ENCODE measurements at places on chromosomes 3 and 15.
A peak's percentile ranks its signal among the peaks of the same experiment; 100 is the strongest.

DNA sequence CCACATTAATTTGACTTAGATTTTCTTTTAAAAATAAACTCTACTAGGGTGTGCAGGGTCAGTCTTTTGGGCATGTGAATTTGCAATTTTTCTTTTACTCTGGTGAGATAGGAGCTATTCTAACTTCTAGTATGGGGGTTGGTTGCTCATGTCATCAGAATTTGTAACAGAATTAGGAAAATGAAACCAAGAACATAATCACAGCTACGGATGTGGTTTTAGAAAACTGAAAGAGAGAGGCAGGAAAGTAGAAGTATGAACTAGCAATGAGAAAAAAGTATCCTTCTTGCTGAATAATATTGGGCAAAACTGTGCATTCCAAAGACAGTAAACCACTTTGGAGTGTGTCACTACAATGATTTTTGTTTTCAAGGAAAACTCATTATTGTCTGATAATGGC lies 43.3 kb downstream of the ADPGK start:
- DNase-seq = no peak

DNA sequence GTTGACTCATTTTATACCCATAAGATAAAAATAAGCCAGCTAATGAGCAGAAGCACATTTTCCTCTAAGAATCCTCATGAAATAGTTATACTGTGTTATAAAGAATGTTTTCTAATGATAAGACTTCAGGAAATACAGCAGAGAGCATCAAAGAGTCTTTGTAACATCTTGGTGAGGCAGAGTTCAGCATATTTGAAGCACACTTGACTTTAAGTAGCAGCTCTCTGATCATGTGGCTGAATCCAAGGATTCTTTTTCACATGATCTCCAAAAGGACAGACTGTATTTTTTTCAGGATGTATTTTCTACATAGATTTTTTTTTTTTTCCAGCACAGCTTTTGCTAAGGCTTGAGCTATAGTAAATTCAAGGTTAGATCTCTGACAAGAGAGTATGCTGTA lies 195.1 kb downstream of the SI start:
- DNase-seq = no peak

GRCh38 chr3:153456833-153457545 lies 295.0 kb downstream of the RAP2B start:
- no peak for DNase-seq

DNA sequence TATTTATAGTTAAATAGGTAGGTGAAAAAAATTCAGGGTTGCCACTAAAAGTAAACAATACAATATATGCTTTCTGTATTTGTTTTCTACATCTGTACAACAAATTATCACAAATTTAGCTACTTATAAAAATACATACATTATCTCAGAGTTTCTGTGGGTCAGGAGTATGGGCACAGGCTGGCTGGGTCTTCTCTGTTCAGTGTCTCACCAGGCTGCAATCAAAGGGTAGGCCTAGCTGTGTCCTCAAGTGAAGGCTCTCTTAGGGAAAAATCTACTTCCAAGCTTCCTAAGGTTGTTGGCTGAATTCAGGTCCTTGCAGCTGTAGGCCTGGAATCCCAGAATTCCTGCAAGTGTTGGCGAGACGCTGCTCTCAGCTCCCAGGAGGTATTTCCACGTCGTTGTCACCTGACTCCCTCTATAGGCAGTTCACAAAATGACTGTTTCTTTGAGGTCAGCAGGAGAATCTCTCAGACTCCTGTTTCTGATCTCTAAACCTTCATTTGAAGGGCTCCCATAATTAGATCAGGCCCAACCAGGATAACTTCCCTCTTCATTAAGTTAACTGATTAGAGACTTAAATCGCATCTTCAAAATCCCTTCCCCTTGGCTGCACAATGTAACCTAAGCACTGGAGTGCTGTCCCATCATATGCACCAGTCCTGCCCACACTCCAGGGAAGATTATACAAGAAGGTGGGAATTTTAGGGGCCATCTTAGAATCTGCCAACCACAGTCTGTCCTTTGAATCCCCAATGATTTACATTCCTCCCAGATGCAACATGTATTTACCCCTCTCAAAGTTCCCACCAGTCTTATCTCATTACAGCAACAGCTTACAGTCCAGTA lies 296.6 kb downstream of the SUCLG2 start:
- DNase-seq = peak; percentile 25

DNA sequence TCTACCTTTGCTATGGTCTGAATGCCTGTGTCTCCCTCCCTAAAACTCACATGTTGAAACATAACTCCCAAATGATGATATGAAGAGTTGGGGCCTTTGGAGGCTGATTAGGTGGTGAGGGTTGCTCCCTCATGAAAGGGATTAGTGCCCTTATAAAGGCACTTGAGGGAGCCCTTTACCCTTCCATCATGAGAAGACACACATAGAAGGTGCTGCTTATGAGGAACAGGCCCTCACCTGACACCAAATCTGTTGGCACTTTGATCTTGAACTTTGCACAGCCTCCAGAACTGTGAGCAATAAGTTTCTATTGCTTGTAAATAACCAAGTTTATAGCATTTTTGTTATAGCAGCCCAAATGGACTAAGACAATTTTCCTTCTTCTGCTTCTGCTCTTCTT lies 76.2 kb upstream of the ADAMTS9 start:
- no peak for DNase-seq

DNA sequence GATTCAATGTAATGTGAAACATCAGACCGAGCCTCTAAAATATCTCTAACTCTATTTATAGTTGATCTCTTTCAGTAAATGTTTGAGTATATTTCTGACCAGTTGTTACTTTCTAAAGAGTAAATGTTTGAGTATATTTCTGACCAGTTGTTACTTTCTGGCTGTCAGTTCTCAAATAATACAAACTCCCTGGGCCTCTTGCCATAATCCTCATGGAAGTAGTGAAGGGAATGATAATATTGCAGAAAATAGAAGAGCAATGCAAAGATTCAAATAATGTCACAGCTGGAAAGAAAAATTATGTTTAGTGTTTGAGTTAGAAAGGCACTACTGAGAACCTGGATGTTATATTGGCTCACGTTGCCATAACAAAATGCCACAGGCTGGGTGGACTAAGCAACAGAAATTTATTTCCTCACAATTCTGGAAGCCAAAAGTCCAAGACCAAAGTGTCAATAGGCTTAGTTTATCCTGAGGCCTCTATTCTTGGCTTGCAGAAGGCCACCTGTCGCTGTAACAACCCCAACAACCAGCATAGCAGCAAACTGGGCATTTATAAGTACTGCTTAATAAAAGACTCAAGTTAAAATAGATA lies 470.6 kb upstream of the BCHE start:
- no peak for DNase-seq

GRCh38 chr3:155110996-155111901 lies 31.1 kb downstream of the MME start:
- no peak for DNase-seq

DNA sequence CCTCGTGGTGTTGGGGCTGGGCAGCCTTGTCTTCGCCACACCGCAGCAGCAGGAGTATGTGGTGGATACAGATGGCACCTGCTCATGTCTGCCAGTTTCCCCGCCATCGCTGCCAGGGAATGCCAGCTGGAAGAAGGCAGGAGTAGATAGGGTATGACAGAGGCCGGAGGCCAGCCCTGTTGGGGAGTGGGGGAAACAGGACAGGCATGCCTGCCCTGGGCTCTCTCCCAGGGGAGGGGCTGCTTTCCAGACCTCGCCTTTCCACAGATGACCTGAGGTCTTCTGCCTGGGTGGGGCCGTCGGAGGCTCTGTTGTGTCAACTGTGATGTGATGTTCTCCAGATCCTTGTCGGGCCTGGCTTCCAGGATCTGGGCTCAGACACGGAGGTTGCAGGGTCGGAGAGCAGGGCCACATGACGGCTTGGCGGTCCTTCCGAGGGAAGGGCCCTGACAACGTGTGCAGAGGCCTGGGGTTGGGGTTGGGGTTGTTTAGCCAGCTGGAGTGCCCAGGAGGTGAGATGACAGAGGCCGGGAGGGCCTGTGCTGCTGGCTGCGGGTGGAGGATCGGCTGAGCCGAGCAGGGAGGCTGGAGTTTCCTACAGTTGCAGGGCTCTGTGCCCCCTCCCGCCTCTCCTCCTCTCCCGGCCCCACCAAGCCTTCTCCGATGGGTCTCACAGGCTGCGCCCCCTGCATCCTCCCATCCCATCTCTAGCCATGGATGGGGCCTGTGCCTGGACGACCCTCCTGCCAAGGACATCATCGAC lies 102.0 kb downstream of the TBC1D2B start:
- no peak for DNase-seq

GRCh38 chr3:124455891-124456290 lies 274.4 kb upstream of the UMPS start:
- no peak for DNase-seq

DNA sequence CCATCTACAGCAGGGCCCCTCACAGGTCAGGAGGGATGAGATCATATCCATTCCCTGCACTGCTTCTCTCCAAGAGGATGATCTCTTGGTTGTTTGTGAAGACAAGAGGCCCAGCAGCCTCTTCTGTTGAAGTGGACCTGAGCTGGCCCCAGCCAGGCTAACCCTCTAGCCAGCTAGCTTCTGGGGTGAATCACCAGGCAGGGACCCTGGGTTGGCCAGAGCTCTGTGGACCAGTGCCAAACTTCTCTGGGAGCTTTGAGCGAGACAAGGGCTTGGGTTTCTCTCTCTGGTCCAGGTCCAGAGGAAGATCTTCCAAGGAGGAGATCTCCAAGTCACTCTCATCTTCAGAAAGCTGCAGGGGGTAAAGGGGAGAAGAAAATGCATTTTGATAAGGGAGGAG lies 52.7 kb downstream of the CLDN18 start:
- DNase-seq = peak; percentile 71

DNA sequence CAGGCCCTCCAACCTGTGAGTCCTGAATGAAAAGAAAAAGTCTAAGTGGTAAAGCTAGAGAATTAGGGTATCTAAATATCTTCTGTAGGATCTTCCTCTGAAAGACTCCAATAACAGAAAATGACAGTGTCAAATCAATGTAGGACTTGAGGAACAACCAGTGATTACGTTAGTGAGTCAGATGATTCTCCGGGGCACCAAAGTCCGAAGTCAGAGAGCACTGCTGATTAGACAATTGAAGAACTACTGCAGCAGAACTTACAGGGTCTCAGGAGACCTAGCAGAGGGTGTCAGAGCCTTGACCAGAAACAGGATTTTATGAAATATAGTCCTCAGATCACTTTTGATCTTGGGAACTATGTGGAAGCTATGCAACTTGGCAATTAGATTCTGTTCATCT lies 605.8 kb downstream of the EPHA3 start:
- DNase-seq = no peak

DNA sequence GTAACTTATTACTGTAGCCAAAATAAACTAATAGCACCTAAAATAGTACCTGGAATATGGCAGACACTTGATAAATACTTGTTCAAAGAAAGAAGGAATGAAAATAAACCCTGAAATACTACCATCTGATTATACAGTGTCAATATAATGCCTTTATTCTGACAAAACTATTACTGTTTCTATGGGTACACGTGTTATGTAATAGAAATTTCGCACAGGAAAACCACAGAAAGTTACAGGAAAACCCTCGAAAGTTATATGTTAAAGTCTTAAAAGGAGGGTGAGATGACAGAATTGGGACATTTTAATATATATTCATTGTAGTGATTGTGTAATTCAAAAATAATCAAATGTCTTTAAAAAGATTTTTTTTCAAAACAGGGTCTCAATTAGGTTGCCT lies 28.8 kb downstream of the ETFA start:
- no peak for DNase-seq

GRCh38 chr3:73141525-73141924 lies 80.1 kb downstream of the EBLN2 start:
- DNase-seq = no peak

GRCh38 chr3:46097691-46098241 lies 70.5 kb upstream of the XCR1 start:
- DNase-seq = peak; percentile 61

GRCh38 chr3:51860703-51861665 lies at the start of gene IQCF2:
IQCF2 (plus strand) TSS chr3:51861615; CDS start chr3:51861667, 52 bp downstream.
- DNase-seq = no peak

- DNase-seq = peak; percentile 64
Measured at GRCh38 chr3:69212411-69213160, 90.2 kb upstream of the LMOD3 start.

DNA sequence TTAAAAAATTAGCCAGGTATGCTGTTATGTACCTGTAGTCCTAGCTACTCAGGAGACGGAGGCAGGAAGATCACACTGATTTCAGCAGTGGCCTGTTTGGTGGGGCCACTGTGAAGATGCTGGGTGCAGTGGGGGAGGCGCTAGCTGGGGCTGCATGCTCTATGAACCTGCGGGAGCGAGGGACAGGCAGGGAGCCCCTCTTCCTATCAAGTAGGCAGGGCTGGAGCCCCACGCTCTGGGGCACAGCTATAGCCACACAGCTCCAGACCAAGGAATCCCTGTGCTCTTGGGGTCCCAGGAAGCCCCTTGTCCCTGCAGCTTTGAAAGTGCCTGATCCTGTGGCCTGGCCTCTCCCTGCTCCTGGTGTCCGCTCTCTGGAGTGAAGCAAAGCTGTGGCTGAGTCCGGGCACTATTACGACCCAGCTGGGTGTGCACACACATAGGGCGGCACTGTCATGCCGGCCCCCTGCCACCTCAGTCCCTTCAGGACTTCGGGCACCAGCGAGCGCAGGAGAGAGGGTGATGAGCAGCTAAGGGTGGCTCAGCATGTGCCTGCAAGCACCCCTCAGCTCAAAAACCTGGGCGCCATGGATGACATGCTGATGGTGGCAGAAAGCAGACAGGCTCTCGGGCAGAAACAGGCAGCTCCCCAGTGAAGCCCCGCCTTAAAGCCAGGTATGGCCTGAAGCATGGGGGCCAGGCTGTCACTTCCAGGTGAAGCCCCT lies 262.6 kb downstream of the TBC1D5 start:
- DNase-seq = no peak

GRCh38 chr3:72039677-72040076 lies 254.7 kb upstream of the PROK2 start:
- no peak for DNase-seq

GRCh38 chr3:144312702-144313101 lies 341.1 kb downstream of the DIPK2A start:
- DNase-seq = peak; percentile 4

GRCh38 chr3:108414007-108414406 lies 96.4 kb downstream of the MYH15 start:
- DNase-seq = no peak

DNA sequence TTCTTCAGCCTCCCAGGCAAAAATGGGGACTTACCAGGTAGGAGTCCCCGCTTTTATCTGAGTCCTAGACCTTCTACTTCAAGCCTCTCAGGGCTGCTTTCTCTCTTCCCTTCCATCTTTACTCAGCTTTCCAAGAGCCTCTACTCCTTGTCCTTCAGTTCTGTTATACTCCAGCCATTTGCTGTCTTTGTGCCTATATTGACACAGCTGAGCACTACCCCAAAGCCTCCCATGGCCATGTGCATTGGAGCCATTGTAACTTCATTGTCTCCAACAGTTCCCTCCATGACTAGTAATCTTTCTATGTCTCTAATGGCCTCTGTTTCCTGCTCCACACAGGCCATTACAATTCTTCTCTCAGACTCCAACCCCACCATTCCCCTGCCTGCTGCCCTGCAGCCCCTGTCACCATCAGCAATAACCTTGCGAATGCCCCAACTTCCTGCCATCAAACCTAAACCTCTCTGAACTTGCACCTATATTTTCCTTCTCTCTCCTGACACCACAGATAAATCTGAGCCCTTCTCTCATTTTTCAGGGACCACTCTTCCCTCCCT lies 77.9 kb upstream of the ADPGK start:
- no peak for DNase-seq
